ENCODE measurements at places on chromosomes 7 and 10.

GRCh38 chr10:60031664-60032063 lies 125.3 kb upstream of the CCDC6 start:
- peak; percentile 87 for DNase-seq

GRCh38 chr7:5467645-5468044 lies 44.0 kb upstream of the TNRC18 start:
- DNase-seq, result no peak

- no peak for DNase-seq
These were observed 149.4 kb downstream of the WDR37 start for GRCh38 chr10:1205450-1206030.

- no peak for DNase-seq
These were observed 154.8 kb downstream of the DGKB start for GRCh38 chr7:14747701-14748100.

GRCh38 chr7:155590215-155591018 lies 44.1 kb upstream of the CNPY1 start:
- DNase-seq, result peak; percentile 93

- DNase-seq, result no peak
These were observed 372.1 kb downstream of the DNAJB6 start for GRCh38 chr7:157708919-157709295.

- no peak for DNase-seq
These were observed 57.1 kb downstream of the KIF5B start for GRCh38 chr10:31999070-31999660.

DNA sequence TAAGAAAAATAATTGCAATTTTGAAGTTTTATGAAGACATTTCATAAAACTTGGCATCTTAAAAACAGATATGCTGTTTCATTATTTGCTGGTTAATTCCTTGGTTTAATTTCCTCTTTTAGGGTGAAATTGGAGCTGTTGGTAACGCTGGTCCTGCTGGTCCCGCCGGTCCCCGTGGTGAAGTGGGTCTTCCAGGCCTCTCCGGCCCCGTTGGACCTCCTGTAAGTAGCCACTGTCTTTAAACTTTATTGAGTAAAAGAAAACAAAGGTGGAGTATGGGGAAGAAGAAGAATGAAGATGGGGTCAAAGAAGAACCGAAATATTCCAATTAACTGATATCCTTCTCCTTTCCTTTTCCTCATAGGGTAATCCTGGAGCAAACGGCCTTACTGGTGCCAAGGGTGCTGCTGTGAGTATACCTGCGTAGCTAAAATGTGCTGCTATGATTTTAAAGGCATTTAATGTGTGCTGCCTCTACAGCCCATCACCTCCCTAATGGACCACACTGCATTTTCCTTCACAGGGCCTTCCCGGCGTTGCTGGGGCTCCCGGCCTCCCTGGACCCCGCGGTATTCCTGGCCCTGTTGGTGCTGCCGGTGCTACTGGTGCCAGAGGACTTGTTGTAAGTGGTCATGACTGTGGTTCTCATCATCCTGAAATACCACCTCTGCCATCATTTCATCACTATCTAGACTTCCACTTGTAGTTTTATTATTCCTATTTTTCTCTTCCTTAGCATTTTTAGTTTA lies 14.7 kb downstream of the COL1A2 start:
- DNase-seq, result no peak

- DNase-seq, result no peak
These were observed 760.8 kb upstream of the CELF2 start for GRCh38 chr10:10256860-10257259.

DNA sequence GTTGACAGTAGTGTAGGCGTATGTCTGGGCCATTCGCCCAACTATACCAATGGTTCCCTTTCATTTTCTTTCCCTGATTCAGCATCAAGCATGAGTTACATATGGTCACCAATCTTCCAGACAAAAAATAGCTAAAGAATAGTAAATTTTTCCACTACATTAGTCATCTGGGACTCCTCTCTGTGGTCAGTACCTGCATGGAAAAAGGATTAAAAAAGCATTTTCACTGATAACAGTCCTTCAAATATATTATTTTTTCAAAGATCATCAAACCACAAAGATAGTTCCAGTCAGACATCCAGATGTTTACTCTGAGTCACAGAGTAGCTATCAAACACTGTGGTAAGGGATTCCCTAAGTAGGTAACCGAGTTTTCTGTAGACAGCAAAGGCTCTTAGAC lies 302.6 kb upstream of the SEMA3D start:
- DNase-seq, result no peak

DNA sequence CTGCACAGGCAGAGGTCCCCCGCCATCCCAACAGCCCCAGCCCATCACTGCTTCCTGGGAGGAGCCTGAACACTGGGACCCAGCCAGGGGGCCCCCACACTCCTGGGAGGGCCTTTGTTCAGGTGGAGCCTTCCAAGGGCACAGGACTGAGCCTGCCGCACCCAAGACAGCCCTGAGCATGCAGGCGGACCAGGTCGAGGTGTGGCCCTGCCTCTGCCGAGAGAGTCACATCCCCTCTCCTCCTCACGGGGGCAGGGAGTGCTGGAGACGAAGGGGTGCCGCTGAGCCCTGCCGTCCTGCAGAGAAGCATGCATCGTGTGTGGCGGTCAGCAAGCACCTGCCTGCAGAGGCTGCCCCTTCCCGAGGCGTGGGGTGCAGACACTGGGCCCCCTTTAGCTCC lies 7.3 kb upstream of the MAFK start:
- no peak for DNase-seq

- no peak for DNase-seq
These were observed 28.2 kb downstream of the PTPRE start for GRCh38 chr10:127935071-127935561.

- DNase-seq, result no peak
These were observed 397.2 kb upstream of the NPVF start for GRCh38 chr7:25625306-25625992.

GRCh38 chr10:102822222-102822621 lies 15.0 kb downstream of the CYP17A1 start:
- DNase-seq, result no peak

GRCh38 chr10:127892743-127893142 lies at the start of gene CLRN3:
Gene CLRN3 (minus strand): TSS chr10:127892941. CDS start chr10:127892784, 157 bp downstream.
- DNase-seq, result peak; percentile 26

- DNase-seq, result no peak
These were observed 80.0 kb downstream of the ATXN7L1 start for GRCh38 chr7:105796365-105796764.

GRCh38 chr7:2444476-2444875 lies 31.7 kb downstream of the GRIFIN start:
- DNase-seq, result no peak

- no peak for DNase-seq
These were observed 272.9 kb upstream of the ZWINT start for GRCh38 chr10:56633876-56634452.

- no peak for DNase-seq
These were observed 108.0 kb downstream of the RNLS start for GRCh38 chr10:88474884-88475844.

- no peak for DNase-seq
These were observed 64.3 kb upstream of the TMEM106B start for GRCh38 chr7:12146813-12147212.

DNA sequence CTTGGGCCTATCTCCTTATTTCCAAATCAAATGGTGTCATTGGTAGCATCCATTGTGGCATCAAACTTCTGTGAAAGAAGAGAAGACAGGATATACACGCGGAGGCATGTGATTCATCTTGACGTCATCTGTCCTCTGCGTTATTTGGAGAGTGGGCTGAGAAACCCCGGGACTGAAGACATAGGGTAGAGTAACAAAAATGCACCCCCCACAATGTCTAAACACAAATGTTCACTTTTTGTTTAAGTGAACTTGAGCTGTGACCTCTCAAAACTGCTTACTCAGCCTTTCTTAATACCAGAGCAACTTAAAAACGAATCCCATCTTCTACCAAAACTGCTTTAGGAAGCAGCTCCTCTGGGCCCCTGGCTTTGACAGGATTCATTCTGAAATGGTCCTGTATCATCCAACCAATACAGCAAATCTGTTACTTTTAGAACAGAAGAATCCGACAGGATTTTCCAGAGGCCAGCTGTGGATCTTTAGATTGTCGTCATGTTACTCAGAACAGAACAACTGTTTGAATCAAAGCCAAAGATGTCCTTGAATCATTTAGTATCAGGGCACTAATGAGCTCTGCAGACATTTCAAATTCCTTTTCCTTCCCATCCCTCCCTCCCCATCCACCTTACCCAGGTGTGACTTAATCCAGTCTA lies 438.1 kb downstream of the SUGCT start:
- no peak for DNase-seq

- peak; percentile 61 for DNase-seq
These were observed 18.6 kb upstream of the SMO start for GRCh38 chr7:129169686-129170440.

- no peak for DNase-seq
These were observed 810.7 kb upstream of the AUTS2 start for GRCh38 chr7:68787566-68787965.

GRCh38 chr10:60236869-60237524 lies 152.7 kb downstream of the ANK3 start:
- peak; percentile 94 for DNase-seq

- DNase-seq, result no peak
These were observed 28.0 kb downstream of the CHST12 start for GRCh38 chr7:2431260-2431867.

GRCh38 chr7:108805808-108806397 lies 236.2 kb downstream of the DNAJB9 start:
- no peak for DNase-seq

GRCh38 chr10:51934373-51934772 lies 235.0 kb upstream of the CSTF2T start:
- DNase-seq, result no peak

DNA sequence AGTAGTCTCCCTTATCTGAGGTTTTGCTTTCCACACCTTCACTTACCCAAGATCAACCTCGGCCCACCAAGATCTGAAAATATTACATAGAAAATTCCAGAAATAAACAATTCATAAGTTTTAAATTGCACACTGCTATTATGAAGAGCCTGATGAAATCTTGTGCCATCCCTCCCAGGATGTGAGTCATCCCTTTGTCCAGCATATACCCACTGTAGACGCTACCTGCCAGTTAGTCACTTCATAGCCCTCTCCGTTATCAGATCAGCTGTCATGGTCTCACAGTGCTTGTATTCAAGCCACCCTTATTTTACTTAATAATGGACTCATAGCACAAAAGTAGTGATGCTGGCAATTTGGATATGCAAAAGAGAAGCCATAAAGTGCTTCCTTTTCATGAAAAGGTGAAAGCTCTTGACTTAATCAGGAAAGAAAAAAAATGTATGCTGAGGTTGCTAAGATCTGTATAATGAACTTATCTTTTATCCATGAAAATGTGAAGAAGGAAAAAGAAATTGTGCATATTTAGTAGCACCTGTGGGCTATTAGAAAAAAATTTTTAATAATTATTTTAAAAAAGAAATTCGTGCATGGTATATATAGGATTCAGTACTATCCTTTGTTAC lies 9.8 kb upstream of the MRPS16 start:
- no peak for DNase-seq

Measured in inflammatory macrophage (primary cell).